ENCODE measurements at places on chromosomes 2 and 18.

GRCh38 chr2:103986001-103986400, 867.9 kb upstream of the POU3F3 start:
- DNase-seq: no peak
- H3K36me3 ChIP-seq: no peaks in the 10 kb centered on the region
- H3K4me1 ChIP-seq: no peaks in the 10 kb centered on the region
- H3K27ac ChIP-seq: no peak overlapping the region
- no peak overlapping the region for H3K4me3 ChIP-seq

GRCh38 chr2:233974530-233975071, 57.4 kb downstream of the TRPM8 start:
- H3K27ac ChIP-seq: peak overlapping the region; percentile 58
- H3K27me3 ChIP-seq: no peaks in the 10 kb centered on the region
- no peaks in the 10 kb centered on the region for H3K36me3 ChIP-seq
- DNase-seq: peak; percentile 99
- H3K4me1 ChIP-seq: peaks cover 29% of the 10 kb centered on the region

DNA sequence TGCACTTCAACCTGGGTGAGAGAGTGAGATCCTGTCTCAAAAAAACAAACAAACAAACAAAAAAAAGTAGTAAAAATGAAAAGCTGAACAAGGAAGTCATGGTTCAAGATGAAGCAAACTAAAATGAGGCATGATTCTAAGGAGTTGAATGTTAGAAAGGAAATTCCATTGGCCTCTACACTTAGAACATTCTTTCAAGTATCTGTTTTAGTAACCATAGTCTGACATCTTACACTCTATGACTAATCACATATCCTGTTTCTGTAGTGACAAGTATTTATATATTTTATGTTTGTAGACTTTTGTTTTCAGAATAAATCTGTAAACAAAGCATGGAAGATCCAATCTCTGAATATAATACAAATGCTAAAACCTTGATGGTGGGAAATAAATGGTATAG, 164.1 kb downstream of the KIAA1328 start:
- DNase-seq: peak; percentile 53
- H3K27ac ChIP-seq: no peak overlapping the region
- H3K4me1 ChIP-seq: no peaks in the 10 kb centered on the region
- H3K36me3 ChIP-seq: no peaks in the 10 kb centered on the region
- no peaks in the 10 kb centered on the region for H3K27me3 ChIP-seq

- peaks cover 6% of the 10 kb centered on the region for H3K4me1 ChIP-seq
- H3K36me3 ChIP-seq: no peaks in the 10 kb centered on the region
- no peak overlapping the region for H3K4me3 ChIP-seq
- no peak overlapping the region for H3K27ac ChIP-seq
These were observed 353.7 kb downstream of the RAD51AP2 start for GRCh38 chr2:17164550-17164949.

DNA sequence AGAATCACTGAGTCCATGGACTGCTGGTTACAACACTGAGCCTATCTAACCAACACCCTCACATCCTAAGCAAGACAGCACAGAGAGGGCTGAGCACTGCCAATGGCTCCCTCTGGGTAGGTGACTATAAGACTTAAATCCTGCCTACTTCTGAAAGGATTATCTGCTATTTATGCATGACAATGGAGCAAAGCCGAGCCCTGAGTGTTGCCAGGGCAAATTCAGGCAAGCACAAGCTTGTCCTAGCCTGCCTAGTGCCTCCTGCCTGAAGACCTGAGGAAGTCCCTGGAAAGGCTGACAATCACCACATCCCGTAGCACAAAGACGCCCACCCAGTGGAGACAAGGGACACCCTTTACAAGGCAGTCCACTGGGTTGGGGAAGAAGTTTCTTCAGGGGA, 129.7 kb downstream of the OSR1 start:
- no peak overlapping the region for H3K4me3 ChIP-seq
- no peak overlapping the region for H3K27ac ChIP-seq
- no peaks in the 10 kb centered on the region for H3K4me1 ChIP-seq

GRCh38 chr2:196040218-196040617, 28.4 kb downstream of the DNAH7 start:
- H3K27me3 ChIP-seq: no peaks in the 10 kb centered on the region
- no peak overlapping the region for H3K27ac ChIP-seq
- no peaks in the 10 kb centered on the region for H3K4me1 ChIP-seq
- H3K4me3 ChIP-seq: no peak overlapping the region
- no peak for DNase-seq
